Dorsolateral prefrontal cortex (tissue), 122 donors: ENCODE measurements at places on chromosomes 16 and 17.
A peak's percentile ranks its signal among the peaks of the same experiment; 100 is the strongest.

DNA sequence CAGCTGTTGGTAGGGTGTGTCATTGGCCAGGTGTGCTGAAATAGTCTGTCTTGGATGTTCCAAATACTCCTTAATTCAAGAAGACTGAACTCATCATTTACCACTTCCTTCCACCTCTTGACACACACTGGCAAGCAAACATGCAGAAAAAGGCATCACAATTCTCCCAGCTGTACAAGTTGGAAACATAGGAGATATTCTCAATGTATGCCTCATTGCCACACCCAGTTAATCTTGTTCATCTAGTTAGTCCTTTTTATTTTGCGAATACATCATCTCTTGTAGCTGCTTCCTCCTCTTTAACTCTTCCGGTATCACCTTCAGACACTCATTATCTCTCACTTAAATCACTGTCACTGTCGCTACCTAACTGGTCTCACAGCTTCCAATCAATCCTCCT, 75.1 kb upstream of the GOT2 start:
- no peak for DNase-seq

DNA sequence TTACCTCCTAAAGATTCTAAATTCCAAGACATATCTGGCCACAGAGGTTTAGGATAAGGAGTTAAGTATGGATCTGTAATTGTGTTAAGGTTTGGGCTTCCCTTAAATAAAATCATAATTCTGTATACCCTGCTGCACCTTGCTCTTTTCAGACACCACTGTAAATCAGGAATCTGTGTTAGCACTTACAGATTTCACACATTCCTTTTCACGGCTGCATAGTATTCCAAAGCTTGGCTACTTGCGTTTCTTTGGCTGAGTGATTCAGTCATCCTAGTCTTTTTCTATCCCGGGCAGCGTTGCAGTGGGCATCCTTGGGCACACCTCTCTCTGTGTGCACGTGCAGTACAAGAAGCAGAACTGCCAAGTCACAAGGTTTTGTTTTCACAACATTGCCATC, 105.8 kb downstream of the SOCS1 start:
- no peak for DNase-seq

DNA sequence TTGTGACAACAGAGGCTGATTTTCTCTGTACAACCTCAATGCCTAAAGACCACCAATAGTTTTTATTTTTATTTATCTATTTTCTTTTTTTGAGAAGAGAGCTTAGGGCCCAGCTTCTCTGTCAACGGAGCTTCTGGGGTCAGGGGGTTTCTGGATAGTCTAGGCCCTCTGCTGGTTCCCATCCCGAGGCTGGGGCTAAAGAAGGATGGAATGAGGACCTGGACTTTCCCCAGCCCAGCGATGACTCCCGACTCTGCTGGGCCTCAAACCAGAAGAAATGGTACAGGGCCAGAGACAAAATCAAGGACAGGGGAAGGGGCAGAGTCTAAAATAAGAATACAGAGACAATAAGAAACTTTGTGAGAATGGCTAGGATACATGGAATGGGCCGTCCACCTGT, 5.7 kb upstream of the TSPOAP1 start:
- DNase-seq = no peak

GRCh38 chr16:86775511-86775921, 197.2 kb downstream of the FOXL1 start:
- no peak for DNase-seq

DNA sequence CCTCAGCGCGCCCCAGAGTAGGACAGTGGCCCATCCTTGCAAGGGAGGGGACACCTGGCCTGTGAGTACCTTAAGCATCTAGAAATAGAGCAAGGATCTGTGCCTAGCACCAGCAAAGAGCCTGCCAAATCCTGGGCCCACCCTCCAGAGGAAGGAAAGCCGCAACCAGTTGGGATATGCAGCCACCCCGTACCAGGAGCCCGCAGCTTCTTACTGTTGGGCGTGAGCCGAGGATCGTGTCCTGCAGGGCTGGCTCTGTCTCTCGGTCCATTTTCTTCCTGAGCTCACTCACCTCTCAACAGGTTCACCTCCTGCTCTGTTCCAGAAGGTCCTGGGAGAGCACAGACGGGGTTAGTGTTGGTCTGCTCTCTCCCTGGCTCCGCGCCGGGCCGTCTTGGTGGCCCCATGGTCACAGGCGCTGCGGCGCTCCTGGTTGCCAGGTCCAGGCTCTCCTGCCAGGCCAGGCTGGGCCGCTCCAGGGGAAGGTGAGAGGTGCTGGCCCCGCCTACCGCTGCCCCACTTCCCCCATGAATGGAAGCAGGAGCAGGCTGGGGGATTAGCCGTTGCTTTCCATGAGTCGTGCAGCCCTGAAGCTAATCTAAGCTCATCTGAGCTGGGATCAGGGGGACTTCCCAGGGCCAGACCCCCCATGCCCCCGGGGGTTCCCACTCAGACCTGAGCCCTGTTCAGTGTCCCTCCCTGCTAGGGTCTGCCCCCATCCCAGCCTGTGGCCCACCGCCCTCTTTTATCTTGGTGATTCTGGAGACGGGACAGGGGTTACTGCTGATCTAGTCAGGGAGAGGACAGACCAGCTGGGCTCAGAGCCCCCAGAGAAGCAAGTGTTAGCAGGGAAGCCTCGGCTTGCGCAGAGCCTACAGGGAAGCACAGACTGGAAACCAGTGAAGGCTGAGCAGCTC, 12.7 kb downstream of the ENDOV start:
- DNase-seq = no peak

DNA sequence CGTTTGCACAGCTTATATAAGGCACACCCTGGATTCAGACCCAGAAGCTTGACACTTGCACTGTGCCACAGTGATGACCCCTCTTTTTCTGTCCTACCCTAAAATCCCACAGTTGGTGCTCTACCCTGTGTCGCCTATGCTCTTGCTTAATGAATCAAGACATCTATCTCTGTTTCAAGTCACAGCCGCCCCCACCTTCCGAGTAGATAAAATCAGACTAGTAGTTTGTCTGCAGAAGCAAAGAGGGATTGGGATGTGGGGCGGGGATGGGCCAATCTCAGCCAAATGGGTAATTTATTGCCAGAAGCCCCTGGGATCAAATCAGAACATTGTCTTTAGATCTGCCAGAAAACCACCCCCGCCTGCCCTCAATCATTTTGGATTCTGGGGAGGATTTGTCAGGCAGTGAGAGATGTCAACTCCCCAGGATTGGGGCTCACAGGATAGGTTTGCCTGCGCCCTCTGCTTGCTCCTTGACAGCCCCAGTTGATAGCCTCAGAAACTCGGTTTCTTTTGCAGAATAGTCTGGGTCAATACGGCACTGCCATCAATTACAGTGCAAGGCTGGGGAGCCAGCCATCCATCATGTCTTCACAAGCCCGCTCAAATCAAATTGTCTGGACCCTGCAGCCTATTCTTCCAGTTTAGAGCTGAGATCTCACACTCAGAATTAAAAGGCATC, 520.8 kb downstream of the GRIN2A start:
- DNase-seq = no peak

DNA sequence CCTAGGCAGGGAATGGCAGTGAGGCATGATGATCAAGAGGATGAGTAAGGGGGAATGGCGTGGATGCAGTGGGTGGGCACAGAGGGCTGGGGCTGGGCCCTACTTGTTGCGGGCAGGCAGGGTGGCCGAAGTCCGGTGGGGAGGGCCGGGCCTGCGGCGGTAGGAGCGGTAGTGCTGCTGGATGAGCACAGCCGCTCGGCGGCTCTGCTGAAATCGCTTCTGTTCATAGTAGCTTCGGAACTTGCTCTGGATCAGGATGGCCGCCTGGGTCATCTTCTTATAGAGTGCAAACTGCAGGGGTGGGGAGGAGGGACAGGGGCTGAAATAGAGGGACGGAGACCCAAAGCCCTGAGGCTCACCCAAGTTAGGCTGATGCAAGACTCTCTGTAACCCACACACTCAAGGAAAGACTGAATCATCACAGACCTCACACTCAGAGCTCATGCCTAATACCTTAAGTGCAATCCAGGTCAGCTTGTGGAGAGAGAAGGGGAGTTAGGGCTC, 1.5 kb upstream of the SPAG7 start:
- peak; percentile 20 for DNase-seq

GRCh38 chr17:30450125-30451027, 26.8 kb upstream of the GOSR1 start:
- no peak for DNase-seq

DNA sequence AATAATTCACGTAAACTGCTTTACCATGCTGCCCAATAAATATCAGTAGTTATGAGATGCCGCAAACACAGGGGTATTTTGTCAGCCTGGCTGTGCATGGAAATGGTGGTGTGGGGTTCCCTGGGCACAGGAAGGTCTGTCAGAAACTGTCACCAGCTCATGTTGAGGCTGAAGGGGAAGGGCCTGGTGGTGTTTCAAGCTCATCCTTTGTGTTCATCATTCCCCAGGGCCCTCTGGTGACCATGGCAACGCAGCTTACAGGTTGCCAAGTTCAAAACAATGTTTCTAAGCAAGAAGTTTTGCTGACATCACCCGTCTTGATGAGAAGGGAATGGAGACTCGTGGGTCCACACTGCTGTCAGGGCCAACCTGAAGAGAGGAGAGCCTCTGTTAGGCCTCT, 348.9 kb upstream of the C16orf82 start:
- DNase-seq = no peak

- DNase-seq = no peak
These were observed 6.4 kb upstream of the CMTM3 start for GRCh38 chr16:66598111-66598510.

DNA sequence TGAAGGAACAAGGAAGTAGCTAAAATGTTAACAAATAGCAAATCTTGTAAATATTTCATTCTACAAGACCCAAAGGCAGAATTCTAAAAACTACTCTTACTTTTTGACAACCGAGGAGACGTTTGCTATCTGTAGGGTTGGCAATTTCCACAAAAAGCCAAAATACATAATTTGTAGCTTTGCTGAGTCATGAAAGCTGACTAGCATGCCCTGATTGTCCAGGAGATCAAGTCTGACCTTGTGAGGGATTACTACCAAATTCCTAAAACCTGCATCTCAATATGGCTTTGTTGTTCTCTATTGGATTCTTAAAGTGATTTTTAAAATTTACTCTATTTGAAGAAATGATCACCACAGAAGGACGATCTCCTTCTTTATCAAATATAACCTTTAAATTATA, 10.8 kb downstream of the DNAJA2 start:
- DNase-seq = no peak

DNA sequence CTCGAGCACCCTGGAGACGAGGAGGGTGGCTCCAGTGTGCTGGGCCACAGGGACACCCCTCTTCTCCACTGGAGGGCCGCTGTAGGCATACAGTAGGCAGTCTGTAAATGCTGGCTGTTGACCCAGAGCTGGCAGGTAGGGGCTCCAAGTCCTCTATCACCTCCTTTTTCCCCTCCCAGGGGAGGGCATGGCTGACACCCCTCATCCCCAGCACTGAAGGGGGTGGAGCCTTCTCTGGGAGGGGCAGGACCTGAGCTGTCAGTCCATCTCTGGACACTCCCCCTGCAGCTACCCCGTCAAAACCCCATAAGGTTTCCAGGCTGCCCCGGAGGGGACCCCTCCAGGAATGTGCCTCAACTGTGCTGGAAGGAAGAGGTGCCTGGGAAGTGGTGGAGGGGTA, 2.4 kb downstream of the KCNJ12 start:
- no peak for DNase-seq

GRCh38 chr16:85227084-85227945, 115.0 kb upstream of the CIBAR2 start:
- DNase-seq = no peak

- DNase-seq = no peak
These were observed 22.1 kb downstream of the SLC47A1 start for GRCh38 chr17:19555746-19556145.

- DNase-seq = no peak
These were observed 46.8 kb downstream of the ZDHHC7 start for GRCh38 chr16:84964386-84965128.

DNA sequence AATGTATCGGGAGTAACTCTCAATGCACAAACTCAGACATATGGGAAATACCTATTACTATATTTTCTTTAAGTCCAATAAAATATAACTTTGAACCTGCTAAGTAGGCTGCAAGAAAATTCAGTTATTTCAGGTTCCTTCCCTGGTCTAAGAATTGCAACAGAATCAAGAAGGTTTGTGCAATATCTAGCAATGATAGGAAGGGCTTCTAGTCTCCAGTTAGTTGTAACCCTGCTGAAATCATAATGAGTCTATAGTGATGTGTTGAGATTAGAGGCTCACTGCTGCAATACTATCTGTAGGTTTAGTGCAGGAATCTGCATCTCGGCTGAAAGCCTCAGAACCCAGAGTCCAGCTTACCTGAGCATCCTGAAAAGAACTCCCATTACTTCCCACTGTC, 110.5 kb downstream of the PMP22 start:
- no peak for DNase-seq

- DNase-seq = no peak
These were observed 2.2 kb downstream of the GALNS start for GRCh38 chr16:88854306-88855111.

GRCh38 chr17:69228018-69228417, 606 bp downstream of the ABCA10 start:
- no peak for DNase-seq

DNA sequence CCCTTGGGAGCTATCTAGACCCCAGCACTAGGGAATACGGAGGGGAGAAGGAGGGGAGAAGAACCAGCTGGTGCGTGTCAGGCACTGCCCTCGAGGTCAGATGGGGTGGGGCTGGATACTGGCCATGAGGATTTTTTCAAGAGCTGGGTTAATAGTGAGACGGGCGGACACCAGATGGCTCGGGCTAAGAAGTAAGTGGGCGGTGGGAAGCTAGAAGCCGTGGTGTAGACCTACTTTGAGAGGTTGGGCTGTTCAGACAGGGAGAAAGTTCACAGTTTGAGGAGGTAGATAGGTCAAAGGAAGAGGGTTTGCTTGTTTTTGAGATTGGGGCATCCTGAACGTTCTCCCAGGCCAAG, 303.8 kb downstream of the SEC14L1 start:
- no peak for DNase-seq

DNA sequence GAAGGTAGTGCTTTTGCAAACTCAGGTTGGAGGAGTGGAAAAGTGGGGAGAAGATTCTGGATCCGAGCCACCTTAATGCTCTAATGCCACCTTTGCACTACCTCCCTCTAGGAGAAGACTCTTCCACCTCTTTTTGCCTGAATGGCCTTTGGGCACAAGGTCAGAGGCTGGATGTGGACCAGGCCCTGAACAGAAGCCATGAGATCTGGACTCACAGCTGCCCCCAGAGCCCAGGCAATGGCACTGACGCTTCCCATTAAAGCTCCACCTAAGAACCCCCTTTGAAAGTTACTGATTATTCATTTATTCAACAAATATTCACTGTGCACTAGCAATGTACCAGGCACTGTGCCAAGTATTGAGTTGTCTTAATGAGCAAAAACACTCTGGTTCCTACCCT, 3.2 kb downstream of the SHBG start:
- no peak for DNase-seq

GRCh38 chr17:57819285-57819684, 30.6 kb downstream of the MRPS23 start:
- DNase-seq = no peak

GRCh38 chr17:68507576-68507975, 4.7 kb upstream of the PRKAR1A start:
- no peak for DNase-seq

DNA sequence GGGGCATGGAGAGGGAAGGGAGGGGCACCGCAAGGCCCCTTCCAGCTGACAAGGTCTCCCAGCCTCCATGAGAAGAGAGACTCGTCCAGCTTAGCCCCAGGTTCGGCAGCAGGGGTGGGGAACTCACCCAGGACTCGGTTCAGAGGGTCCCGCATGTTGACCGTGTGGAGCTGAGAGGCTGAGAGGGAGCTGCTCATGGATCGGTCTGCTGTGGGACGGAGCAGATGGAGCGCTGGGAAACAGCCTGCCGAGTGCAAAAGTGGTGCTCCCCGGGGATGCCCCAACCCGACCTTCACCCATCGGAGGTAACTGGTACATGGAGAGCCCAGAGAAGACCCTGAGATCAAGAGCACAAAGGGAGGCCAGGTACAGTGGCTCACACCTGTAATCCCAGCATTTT, 4.9 kb downstream of the CSF3 start:
- DNase-seq = no peak
